Effector memory CD8-positive, alpha-beta T cell (primary cell): ENCODE measurements at places on chromosomes 3 and 15.

- DNase-seq = no peak
These were observed 518 bp downstream of the OXSR1 start for GRCh38 chr3:38165722-38166387.

DNA sequence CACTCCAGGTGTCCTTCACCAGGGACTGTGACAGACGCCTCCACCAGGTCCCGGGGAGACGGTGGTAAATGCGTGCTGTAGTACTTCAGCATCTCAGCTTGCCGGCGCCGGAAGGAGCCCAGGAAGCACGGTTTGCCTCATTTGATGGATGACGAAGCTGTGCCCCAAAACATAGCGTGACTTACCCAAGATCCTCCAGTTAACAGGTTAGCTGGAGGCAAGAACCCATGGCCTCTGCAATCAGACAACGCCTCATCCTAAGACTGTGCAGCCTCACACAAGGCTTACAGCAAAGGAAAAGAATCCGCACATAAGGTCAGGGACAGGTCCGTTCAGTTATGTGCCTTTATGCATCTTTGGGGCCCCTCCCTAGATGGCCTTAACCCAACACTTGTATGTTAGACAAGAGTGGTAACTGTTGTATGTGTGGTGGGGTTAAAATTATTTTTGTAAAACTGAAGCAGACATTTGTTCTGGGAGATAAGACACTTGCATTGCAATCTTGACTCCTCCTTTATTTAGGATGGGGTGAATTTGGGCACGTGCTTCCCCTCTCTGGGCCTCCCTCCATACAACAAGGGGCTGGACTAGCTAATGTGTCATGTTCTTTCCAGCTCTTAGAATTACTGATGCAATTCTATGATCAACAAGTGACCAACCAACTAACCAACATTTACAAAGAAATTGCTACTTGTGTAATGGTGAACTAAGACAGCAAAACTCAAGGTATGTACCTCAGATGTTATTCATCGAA lies 39.4 kb downstream of the VGLL4 start:
- no peak for DNase-seq

DNA sequence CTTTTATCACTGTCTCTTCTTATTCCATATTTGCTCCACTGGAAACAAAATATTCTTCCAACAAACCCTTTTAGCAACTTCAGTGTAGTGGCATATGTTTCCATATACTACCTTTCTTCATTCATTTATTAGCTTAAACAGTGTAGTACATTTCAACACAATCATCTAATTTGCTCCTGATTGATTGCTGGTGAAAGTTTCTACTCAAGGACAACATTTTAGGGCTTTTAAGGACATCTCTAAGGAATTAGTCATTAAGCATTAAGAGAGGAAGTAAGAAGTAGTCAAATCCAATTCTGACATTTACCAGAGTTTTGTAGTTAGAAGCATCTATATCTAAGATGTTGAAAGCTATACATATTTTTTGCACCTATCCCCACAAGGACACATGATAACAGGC lies 55.8 kb downstream of the RSRC1 start:
- no peak for DNase-seq

GRCh38 chr15:69424748-69425413 lies 10.7 kb downstream of the KIF23 start:
- no peak for DNase-seq

- no peak for DNase-seq
These were observed 100.0 kb upstream of the TRIM42 start for GRCh38 chr3:140577911-140578310.

DNA sequence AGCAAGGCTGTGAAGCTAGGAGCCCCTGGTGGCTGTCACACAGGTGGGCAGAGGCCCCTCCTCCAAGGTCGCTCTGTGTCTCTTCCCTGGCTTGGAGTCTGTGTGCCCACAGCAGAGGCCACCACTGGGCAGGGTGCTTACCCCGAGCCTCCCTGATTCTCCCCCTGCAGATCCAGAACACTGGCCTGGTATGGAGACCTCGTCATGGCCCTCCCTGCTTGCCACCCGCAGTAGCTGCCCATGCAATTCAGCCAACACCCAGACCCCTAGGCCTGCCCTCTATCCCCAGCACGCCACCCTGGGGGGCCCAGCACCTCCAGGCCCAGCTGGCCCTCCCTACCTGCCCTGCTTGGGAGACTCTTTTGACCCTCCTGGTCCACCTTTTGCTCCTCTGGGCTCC lies 5.5 kb upstream of the RHO start:
- no peak for DNase-seq

DNA sequence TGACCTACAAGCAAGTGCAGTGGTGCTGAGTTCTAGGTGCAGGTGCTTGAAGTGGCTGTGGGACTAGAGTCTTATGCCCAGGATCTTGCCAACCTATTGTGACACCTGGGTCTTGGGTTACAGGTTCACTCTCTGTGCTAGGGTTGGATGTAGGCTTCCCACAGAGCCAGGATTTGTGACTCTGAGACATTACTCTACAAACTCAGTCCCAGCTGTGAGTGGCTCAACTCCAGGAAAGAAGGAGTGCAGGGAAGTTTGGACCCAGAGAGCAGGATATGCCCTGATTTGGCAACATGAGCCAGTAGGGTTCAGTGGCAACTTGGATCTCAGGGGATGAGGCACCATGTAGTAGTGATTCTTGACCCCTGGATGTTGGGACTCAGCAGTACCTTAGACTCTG lies 182.2 kb downstream of the LPP start:
- DNase-seq = no peak

- DNase-seq = no peak
These were observed 77.9 kb upstream of the ASB14 start for GRCh38 chr3:57370341-57370740.

- DNase-seq = no peak
These were observed 15.4 kb upstream of the POLR2M start for GRCh38 chr15:57691082-57691481.

GRCh38 chr3:72375237-72376076 lies 472.8 kb downstream of the SHQ1 start:
- DNase-seq = no peak

DNA sequence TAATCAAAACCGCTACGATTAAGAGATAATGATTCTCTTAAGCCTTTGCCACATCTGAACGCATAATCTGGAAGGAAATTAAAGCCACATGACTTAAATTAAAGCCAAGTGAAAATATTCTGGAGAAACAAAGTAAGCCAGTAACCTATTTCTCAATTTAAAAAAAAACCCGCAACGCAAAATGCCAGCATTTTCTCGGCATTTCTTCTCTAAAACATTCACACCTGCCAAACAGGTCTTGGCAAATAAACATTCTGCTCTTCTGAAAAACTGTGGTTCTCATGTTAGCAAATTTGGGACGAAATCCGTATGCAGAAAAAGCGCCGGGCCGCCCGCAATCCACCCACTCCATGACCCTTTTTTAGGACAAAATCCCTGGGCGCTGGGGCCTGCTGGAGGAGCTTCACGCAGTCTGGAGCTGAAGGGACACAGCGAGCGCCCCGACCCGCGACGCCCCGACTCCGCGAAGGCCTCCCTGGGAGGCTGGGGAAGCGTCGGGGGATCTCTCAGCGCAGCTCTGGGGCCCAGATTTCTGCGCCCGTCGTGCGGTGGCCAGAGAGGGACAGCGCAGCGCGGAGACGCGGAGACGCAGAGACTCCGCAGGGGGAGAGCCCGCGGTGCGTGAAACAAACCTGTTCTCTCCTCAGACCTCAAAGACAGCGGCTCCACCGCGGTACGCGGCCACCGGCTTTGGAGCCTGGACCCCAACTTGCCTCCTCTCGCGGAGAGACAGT lies 471 bp downstream of the NKIRAS1 start:
- DNase-seq = no peak

GRCh38 chr3:120907659-120908029 lies 361 bp upstream of the STXBP5L start:
- DNase-seq = no peak

- DNase-seq = no peak
These were observed 276.2 kb upstream of the SGO1 start for GRCh38 chr3:20462226-20462625.

GRCh38 chr3:17632401-17633100 lies 109.9 kb downstream of the TBC1D5 start:
- DNase-seq = no peak

- no peak for DNase-seq
These were observed 13.8 kb downstream of the PTPN9 start for GRCh38 chr15:75565062-75565970.

- DNase-seq = no peak
These were observed 50.7 kb downstream of the SLC41A3 start for GRCh38 chr3:126033051-126033745.

DNA sequence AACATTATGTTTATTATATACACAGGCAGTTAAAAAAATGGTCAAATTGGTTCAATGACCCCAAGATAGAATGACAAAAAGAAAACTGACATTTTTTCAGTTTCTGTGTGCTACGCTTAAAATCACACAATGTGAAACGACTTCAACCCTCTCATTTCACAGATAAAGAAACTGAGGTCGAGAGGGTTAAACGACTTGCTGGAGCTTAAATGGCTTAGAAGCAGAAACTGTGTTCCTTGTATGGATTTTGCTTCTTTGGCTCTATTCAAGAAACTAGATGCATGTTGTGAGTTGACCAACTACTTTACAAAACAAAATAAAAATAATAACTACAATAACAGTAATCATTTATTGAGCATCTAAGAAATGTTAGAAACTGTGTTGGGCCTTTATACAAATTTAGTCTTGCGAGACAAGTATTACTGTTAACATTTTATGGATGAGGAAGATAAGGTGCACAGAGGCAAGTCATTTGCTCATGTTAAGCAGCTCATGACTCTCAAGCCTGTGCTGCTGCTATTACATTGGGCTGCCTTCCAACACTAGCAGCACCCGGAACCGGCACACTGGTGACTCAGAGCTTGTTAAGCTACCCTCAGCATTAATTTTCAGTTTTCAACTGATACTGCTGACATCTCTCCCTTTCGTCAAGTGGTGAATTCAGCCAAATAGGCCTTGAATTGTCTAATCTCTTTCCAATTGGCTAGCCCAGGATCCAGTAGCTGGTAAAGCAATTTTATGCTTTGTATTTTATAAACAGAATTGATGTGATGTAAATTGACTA lies 487.6 kb downstream of the NAALADL2 start:
- DNase-seq = no peak

- no peak for DNase-seq
These were observed 103.6 kb downstream of the ALDH1A2 start for GRCh38 chr15:57961919-57962318.

DNA sequence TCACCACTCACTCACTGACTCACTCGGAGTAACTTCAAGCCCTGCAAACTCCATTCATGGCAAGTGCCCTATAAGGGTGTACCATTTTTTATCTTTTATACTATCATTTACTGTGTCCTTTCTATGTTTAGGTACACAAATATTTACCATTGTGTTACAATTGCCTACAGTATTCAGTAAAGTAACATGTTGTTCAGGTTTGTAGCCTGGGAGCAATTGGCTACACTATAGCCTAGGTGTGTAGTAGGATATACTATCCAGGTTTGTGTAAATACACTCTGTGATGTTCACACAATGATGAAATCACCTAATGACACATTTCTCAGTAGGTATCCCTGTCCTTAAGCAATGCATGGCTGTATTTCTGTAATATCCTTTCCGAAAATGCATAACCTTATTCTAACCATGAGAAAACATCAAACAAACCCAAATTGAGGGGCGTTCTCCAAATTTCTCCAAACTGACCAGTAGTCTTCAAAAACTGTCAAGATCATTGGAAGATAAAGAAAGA lies 17.9 kb upstream of the CNOT10 start:
- no peak for DNase-seq

DNA sequence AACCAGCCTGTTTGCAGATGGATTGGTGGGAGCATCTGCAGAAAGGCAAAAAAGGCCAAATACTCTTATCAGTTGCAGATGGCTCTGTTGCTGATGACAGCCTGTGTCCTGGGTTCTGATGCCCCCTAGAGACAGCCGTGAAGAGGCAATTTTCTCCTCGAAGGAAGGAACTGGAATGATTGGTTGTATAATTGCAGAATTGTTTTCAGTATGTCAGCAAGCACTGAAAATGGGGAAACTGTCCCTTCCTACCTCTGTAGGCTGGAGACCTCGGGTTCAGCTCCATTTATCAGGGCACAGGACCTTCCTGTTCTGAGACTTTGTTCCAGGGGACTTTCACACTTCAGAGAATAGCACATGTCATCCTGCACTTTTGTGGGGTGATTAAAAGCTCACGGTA lies 103.0 kb downstream of the PGPEP1L start:
- DNase-seq = no peak

GRCh38 chr3:122697952-122698620 lies 17.4 kb downstream of the PARP14 start:
- DNase-seq = no peak

- DNase-seq = no peak
These were observed 12.3 kb upstream of the LMCD1 start for GRCh38 chr3:8489278-8489792.

DNA sequence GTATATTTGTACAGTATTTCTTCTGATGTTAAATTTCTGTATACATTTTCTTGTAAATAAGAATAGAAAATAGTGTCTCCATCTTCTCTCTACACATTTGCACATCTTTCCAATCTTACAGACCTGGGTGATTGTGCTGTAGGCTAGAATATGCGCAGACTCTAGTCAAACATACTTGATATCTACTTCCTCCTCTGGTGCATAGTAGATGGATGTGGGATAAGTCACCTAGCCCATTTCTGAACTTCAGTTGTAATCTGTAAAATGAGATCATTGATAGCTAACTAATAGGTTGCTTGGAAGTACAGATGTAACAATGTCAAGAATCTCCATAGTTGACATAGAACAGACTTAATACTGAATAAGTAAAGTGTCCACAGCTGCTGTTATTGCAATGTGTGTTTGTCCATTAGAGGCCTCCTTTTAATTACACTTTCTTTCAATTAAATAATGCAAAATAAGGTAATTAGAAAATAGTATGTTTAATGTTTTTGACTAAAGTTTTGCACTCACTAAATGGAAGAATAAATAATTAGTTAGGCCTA lies 46.7 kb downstream of the ALCAM start:
- DNase-seq = no peak

GRCh38 chr3:190016966-190017365 lies 103.7 kb downstream of the P3H2 start:
- no peak for DNase-seq

GRCh38 chr15:36940636-36941260 lies 159.6 kb downstream of the MEIS2 start:
- DNase-seq = no peak

DNA sequence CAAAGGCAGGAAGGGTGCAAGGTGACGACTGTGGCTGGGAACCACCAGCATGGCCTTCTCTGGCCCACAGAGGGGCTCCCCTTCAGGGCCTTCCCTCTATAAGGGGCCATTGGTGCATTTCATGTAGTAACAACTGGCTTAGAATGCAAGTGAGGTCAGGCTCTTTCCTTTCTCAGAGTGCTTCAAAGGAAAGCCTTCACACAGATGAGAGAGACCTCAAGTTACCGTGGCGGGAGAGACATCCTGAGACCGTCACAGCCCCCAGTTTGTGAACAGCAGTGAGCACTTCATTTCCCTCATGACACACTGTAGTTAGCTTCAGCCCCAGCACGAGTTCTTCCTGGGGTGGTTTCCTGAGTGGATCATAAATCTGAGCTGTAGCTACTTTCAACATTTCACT lies 96.6 kb upstream of the LIMD1 start:
- DNase-seq = peak; percentile 14

DNA sequence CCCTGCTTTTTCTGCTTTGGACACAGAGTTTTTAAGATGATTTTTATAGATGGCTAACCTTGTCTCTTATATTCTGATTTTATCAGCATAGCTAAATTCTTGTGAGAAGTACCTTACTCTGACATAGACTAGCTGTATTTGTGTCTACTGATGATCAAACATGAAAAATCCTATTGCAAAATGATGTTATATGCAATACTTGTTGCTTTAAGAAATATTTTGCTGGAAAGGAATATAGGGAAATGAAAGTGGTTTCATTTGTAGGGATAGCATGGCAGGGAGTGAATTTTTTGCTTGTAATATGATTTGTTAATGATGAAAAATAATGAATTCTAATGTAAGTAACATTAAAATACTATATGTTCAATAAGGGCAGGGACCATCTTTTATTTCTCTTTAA lies 35.9 kb downstream of the CFAP91 start:
- DNase-seq = no peak
